ENCODE measurements at places on chromosomes 5 and 9.

GRCh38 chr5:173302546-173303155 lies 25.6 kb downstream of the STC2 start:
- DNase-seq, result no peak

GRCh38 chr5:115192098-115192497 lies 22.4 kb upstream of the TRIM36 start:
- DNase-seq, result no peak

DNA sequence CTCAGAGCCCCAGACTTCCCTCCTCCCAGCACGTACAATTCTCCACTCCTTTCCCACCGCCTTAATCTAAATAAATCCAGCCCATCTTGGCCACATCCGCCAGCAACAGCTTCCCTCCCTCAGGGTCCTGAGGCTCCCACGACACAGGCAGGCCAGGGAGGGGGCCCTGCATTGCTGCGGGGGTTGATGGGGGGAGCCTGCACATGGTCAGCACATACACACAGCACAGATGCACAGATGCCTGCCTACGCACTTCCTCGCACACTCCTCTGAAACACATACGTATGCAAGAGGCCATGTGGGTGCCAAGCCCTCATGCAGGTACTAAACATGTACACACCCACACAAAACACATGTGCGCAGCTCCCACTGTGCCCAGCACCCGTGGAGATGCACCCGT lies 14.8 kb downstream of the PDGFRB start:
- DNase-seq, result no peak

- no peak for DNase-seq
These were observed 5.6 kb upstream of the RNF44 start for GRCh38 chr5:176542596-176543427.

DNA sequence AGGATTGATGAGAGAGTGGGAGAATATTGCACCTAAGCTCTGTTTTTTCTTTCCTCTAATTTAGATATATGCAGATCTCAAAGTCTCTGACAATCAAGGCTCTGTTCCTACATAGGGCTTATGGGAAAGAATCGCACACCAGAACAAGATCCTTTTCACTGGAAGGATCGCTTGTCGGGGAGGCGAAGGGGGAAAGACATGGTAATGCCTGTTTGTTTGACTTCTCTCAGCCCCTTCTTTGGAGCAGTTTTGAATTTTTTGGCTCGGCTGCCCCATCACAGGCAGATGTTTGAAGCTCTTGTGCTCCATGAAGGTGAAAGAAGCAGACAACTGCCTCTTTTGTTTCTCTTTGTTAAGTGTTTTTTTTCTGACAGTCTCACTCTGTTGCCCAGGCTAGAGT lies 599.9 kb upstream of the ZNF608 start:
- DNase-seq, result no peak

GRCh38 chr5:95035891-95036685 lies 248.8 kb downstream of the MCTP1 start:
- no peak for DNase-seq

GRCh38 chr9:14863402-14863801 lies 46.8 kb downstream of the FREM1 start:
- no peak for DNase-seq

- no peak for DNase-seq
These were observed 193.6 kb upstream of the VCAN start for GRCh38 chr5:83277953-83278352.

DNA sequence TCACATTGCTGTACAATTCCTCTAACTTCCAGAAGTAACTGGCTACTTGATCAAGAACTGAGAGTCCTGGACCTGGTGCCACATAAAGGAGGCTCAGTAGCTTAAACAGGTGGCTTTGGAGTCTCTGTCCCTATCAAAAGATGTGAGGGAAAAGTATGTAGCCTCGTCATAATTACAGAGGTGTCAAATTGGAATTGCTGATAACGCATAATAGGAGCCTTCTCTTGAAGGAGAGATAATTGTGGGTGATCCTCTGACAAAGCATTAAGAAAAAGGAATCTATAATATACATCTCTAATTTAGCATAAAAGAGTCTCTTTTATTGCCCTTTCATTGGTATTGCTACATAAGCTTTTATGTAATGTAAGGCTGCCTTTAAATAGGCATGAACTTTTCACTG lies 1246.4 kb upstream of the CDH9 start:
- no peak for DNase-seq

Measured in NCI-H1092 (cell line).